ENCODE measurements at places on chromosomes 1 and 21.

DNA sequence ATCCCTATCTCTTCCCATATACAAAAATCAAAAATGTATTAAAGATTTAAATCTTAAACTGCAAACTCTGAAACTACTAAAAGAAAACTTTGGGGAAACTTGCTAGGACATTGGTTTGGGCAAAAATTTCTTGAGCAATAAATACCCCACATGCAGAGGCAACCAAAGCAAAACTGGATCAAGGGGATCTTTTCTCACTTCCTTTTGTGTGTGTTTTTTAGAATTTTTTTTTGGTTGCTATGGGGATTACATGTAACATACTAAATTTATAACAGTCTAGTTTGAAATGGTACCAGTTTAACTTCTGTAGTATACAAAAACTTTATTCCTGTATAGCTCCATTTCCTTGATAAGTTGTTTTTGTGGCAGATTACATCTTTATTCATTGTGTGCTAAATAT is 16.8 kb downstream of the MAST2 start:
- DNase-seq: no peak

GRCh38 chr1:228283476-228284147 is 75.8 kb downstream of the OBSCN start:
- no peak for DNase-seq

DNA sequence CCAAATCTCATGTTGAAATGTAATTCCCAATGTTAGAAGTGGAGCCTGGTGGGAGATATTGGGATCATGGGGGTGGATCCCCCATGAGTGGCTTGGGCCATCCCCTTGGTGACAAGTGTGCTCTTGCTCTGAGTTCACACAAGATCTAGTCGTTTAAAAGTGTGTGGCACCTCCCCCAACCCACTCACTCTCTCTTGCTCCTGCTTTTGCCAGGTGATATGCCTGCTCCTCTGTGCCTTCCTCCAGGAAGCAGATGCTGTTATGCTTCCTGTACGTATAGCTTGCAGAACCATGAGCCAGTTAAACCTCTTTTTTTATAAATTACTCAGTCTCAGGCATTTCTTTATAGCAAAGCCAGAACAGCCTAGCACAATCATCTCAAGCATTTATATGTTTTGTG is 23.0 kb upstream of the HSPA13 start:
- DNase-seq: no peak

GRCh38 chr1:28518745-28519341 is 13.0 kb downstream of the RCC1 start:
- peak; percentile 42 for DNase-seq

DNA sequence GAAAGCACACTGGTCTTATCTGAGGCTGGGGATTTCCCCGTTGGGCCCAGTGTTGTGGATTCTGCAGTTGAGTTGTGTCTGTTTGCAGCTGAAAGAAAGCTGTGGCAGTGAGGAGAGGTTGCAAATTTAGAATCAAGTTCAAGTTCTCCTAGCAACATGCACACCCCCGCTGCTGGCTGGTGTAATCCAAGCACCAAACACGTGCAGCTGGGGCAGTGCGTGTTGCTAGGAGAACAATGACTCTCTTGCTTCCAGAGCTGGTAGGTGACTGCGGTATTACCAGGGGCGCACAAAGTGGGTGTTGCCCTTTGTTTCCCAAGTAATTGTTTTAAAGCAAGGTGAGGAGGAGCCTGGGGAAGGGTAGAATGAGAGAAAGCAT is 91.5 kb downstream of the IER5 start:
- no peak for DNase-seq
